ENCODE measurements at places on chromosomes 13 and 19.

- DNase-seq: no peak
Measured at GRCh38 chr13:74300162-74300561, 166.0 kb upstream of the KLF12 start.

DNA sequence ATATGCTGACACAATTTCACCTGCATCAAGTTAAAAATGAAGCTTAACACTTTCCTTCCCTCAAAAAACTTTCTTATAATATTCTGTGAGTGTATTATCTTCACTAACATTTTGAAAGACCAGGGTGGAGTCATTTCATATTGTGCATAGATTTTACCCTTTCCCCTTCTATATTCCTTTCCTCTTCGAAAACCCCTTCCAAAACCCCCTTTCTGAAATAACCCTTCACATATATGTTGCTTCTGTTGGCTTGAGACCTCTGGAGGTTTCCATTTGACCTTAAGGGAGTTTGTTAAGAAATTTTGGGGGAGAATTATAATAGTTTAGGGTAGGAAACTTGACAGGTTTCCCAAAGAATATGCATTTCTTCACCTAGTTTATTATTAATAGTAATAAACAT lies 489.6 kb upstream of the MIR17HG start:
- no peak for DNase-seq

DNA sequence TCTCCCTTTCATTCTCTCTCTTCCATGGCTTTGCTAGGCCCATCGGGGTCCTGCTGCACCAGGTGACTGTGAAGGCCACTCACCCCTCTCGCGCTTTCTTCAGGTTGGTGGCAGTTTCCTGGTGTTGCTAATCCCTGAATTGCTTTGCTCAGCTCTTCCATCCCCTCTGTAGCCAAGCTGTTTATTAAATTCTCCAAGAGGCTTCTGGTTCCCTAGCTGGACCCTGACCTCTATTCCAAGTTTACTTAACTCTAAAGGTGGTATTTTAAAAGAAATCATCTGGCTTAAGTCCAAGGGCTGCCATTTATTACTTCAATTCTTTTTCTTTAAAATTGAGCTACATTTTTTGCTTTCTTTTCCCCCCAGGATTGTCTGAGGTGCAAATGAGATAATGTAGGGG lies 32.7 kb upstream of the MICU2 start:
- no peak for DNase-seq

- DNase-seq: no peak
Measured at GRCh38 chr13:58994777-58995176, 1169.0 kb downstream of the DIAPH3 start.
